CD8-positive, alpha-beta memory T cell (primary cell): ENCODE measurements at places on chromosomes 6 and 20. TPM values are rescaled to one million over a fixed set of nuclear protein-coding genes. Genes with fewer than 3 reads are reported as not detected.

GRCh38 chr20:55057779-55058415, 582.5 kb downstream of the DOK5 start:
- DNase-seq, result no peak

GRCh38 chr6:89007209-89008000, 44.0 kb upstream of the RNGTT start:
- no peak for DNase-seq

RSPH4A gene
- 0.11 TPM for total RNA-seq

ABHD16B gene
- total RNA-seq, result not detected

DNA sequence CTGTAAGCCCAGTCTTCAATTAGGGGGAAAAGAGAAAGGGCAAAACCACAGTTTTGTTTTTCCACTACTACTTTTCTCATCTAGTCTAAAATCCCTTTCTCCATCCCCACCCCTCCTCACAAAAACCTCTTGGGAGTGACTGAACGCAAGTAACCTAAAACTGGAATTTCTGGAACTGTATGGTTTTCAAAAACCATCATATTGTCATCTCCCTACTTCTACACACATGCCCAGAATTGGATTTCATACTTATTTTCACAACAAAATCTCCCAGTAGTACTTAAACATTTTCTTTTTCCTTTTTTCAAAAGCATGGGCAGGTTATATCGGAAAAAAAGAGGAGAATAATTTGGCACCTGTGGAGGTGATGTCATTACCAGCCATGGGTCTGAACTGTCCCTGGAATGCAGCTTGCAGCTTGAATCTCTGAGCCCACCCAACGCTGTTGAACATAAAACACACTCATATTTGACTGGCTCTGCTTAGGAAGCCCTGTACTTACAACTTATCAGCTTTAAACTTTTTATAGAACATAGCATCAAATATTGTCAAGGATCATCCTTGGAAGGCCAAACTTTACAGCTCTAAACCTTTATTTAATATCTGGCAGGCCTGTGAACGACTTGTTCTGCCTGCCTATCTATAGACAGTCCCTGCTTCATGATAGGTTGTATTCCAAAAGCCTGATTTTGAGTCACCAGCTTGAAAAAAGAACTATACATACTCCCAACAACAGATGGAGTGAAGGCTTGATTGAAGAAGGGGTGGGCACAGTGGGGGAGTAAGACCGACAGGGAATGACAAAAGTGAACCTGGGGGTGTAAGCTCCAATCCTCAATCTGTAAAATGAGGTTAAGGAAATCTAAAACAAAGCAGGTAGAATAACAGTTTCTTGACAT, 59.3 kb downstream of the EPB41L2 start:
- DNase-seq, result no peak

GRCh38 chr6:157741321-157741947, 81.6 kb upstream of the SNX9 start:
- no peak for DNase-seq

- DNase-seq, result no peak
Measured at GRCh38 chr20:34974246-34974645, 18.6 kb downstream of the MYH7B start.

DSP gene
- 0.04 TPM for total RNA-seq

DNA sequence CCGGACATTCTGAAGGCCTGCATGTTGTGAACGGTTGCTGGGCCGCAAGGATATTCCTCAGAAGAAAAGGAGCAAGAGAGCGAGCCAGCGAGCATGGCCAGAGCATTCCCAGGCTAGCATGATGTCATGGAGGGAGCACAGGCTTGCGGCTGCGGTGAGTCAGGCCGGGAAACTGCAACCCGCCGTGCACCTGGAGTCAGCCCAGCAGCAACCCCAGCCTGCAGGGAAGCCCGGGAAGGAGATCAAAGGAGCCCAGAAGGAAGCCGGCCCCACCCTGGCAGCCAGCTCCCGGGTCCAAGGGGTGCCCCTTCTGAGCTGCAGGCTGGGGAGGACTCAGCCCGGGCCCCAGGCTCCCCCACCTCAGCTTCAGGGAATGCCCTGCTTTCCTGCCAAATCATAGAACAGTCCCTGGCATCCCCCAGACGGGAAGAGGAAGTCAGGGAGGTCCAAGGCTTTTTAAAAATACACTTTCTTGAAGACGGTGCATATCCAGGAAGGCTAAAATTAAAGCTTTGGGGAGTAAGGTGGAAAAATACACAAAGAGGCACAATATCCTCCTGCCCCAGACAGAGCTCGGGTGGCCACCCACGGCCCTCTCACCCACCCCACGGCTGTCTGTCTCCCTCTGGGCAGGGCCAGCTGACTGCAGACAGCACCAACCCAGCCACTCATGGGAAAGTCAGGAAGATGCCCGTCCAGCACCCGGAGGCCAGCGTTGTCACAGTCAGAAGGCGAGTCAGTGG, 53.7 kb downstream of the BMP7 start:
- no peak for DNase-seq

AIF1 gene
- 35.6 TPM for total RNA-seq

- peak; percentile 37 for DNase-seq
Measured at GRCh38 chr6:52362443-52363227, 684 bp downstream of the PAQR8 start.
